CD4-positive, CD25-positive, alpha-beta regulatory T cell (primary cell): ENCODE measurements at places on chromosomes 12 and 14.

GRCh38 chr14:97266653-97267052 is 469.5 kb downstream of the VRK1 start:
- DNase-seq = no peak

GRCh38 chr14:79028281-79028680 is 858.1 kb downstream of the NRXN3 start:
- DNase-seq = no peak

DNA sequence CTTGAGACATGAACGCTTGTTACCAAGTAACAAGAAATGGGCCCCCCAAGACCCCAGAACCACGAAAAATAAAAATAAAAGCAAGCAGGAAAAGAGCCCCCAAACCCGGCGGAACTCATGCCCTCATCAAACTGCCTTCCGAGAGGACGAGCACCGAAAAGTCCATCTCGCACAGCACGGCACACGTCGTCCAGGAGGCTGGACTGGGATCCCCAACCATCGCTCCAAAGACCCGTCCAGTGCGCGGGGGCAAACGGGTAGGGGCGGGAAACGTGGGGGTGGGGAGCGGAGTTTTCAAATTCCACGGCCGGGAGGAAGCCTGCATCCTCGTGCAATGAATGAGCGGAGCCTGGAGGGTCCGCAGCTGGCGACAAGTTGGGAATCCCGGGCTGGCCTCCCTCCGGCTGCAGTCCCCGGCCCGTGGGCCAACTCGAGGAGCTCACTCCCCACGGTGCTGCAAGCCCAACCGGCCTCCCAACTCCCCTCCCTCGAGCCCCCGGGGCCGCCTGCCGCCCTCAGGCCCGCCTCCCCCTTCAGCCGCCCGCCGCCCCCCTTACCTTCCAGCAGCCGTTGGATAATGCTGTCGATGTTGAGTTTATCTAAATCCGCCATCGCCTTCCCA is 484 bp downstream of the PPP1CC start:
- DNase-seq = peak; percentile 2

GRCh38 chr12:129520739-129521138 is 383.1 kb downstream of the TMEM132D start:
- no peak for DNase-seq

DNA sequence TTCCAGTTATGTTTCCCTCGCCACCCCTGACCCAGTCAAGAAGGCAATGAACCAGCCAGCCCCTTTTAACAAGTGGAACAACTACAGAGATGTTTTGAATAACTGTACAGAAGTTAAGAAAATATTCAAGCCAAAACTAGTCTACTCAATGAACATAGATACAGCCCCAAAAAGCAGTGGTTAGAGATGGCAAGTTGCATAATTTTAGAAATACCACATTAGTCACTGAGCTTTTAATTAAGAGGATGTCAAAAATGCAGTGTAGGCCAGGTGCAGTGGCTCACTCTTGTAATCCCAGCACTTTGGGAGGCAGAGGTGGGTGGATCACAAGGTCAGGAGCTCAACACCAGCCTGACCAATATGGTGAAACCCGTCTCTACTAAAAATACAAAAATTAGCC is 27.2 kb downstream of the PROX2 start:
- no peak for DNase-seq

GRCh38 chr12:13223179-13223804 is 26.8 kb downstream of the EMP1 start:
- no peak for DNase-seq
